ENCODE measurements at places on chromosomes 5 and 9.

DNA sequence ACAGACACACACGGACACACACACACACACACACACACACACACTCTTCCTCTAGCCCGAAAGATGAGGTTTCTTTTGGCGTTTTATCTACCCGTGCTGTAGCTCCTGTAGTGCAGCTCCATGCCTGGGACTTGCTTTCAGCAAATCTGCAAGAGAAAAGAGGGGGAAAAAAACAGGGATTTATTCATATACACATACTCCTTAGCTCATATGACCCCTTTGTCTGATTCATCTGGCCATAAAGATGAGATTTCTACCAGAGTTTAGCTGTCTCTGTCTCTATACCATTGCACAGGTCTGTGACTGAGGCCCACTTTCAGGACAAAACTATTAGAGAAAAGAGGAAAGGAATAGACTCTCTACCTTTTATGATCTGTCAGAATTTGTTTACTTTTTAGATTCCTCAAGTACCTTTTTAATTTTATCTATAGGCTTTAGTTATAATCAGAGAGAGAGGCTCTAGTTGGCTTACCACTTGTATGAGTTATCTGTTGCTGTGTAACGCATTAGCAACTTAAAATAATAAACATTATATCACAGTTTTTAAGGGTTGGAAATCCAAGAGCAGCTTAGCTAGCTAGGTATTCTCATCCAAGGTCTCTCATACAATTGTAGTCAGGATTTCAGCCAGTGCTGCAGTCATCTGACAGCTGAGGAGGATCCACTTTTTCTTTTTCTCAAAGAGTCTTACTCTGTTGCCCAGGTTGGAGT lies 14.7 kb downstream of the SNX2 start:
- no peak for DNase-seq

- DNase-seq: no peak
Measured at GRCh38 chr9:132020272-132020671, 59.4 kb downstream of the MED27 start.

- DNase-seq: no peak
Measured at GRCh38 chr9:85278769-85279168, 463.0 kb downstream of the AGTPBP1 start.

GRCh38 chr5:96657068-96657467 lies 5.1 kb upstream of the CAST start:
- DNase-seq: peak; percentile 94

- no peak for DNase-seq
Measured at GRCh38 chr5:7329712-7330111, 66.2 kb upstream of the ADCY2 start.
